Right cardiac atrium (tissue), 5 donors: ENCODE measurements at places on chromosomes 7 and 10. TPM values are rescaled to one million over a fixed set of nuclear protein-coding genes. Genes with fewer than 3 reads are reported as not detected.

The GLI3 gene
- polyA plus RNA-seq: 0.50 TPM

The CREM gene
- 41.0 TPM for polyA plus RNA-seq

The GRID2IP gene
- polyA plus RNA-seq: 0.05 TPM

The SH3PXD2A gene
- 13.5 TPM for polyA plus RNA-seq

The INA gene
- 0.16 TPM for polyA plus RNA-seq
